HFFc6 (cell line): ENCODE measurements at places on chromosomes 11 and 22. TPM values are rescaled to one million over a fixed set of nuclear protein-coding genes. Genes with fewer than 3 reads are reported as not detected.

DNA sequence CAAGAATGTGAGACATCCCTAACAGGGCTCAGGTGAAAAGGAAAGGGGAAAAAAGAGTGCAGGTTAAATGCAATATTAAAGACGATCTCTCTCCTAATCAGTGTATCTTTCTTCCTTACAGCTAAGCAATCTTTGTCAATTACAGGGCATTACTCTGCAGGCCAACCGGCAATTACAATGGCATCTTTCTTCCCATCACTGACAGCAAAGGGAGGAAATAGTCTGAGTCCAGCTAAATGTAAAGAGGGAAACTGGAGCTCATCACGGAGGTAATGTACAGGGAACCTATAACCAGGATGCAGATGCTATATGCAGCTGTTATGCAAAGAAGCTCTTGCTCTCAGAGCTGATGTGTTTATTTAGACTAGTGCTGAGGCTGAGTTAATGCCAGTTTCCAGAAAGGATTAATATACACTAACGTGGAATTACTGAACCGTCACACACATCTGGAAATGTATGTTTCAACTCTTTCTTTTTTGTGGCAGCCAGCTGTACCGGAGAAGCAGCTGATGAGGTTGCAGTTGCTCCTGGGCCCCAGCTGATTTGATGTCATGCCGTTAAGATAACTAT, 121.6 kb downstream of the KIRREL3 start:
- DNase-seq = no peak

GRCh38 chr11:10500757-10501684, 40.0 kb downstream of the RNF141 start:
- DNase-seq = no peak

DNA sequence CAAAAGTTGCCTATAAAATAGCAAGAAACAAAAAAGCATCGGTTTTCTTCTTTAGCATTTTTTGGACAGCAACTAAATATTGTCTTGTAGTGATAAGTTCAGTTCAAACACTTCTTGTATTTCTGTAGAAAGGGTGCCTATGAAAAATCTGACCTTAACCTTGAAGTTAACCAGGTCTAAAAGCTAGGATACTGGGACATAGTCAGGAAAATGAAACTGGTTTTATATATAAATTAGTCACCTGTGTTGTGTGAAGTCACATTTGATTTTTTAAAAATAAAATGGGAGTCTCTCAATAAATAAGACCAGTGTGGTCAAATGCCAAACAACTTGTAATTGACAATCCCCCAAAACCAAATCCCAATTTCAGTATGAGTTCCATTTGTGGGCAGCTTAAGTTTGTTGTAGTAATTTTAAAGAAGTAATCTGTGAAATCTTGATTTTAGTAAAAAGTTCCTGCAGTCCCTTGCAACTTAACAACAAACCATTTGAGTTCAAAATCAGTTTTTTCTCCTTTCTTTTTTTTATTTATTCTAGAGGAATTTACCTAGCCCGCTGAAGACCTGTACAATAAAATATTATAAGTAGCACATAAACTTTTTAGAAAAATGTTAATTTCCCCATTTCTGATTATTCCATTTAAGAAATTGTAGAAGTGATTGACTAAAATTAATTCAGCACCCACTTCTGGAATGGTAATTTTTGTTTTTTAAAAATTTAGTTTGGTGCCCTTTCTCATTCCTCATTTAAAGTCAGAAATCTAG, 84.5 kb upstream of the PPARA start:
- DNase-seq = no peak

DNA sequence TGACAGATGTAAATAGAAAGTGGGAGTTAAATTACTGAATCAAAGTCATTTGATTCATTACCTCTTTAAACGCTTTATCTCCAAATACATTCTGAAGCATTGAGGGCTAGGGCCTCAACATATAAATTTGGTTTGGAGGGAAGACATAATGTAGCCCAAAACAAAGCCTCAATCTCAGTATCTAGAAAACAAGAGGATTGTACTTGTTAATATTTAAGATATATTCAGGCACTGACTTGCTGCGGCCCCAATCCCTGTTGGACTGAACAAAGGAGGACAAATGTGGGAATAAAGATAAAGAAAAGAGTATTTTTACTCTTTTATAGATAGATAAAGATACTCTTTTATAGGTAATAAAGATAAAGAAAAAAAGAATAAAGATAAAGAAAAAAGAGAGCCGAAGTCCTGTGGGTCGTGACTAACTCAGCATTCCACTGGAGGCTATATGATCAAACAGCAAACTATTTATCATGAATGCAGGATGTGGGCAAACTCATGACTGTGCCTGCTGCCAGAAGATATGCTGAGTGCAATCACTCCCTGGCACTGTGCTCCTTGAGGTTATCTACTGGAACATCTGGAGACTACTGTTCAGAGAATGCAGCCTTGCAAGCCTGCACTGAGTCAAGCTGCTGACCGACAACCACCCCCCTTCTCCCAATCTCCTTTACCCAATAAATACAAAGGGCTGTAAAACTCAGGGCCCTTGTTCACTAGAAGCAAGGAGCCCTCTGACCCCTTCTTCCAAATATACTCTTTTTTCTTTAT, 6.9 kb downstream of the OR10V1 start:
- peak; percentile 97 for DNase-seq

Gene CATSPERZ
- total RNA-seq = 0.31 TPM in 1 of 3 replicates, not detected in the others

GRCh38 chr11:35688023-35688422, 25.4 kb downstream of the TRIM44 start:
- DNase-seq = peak; percentile 6

Gene OR10A2
- total RNA-seq = not detected in 3 replicates

DNA sequence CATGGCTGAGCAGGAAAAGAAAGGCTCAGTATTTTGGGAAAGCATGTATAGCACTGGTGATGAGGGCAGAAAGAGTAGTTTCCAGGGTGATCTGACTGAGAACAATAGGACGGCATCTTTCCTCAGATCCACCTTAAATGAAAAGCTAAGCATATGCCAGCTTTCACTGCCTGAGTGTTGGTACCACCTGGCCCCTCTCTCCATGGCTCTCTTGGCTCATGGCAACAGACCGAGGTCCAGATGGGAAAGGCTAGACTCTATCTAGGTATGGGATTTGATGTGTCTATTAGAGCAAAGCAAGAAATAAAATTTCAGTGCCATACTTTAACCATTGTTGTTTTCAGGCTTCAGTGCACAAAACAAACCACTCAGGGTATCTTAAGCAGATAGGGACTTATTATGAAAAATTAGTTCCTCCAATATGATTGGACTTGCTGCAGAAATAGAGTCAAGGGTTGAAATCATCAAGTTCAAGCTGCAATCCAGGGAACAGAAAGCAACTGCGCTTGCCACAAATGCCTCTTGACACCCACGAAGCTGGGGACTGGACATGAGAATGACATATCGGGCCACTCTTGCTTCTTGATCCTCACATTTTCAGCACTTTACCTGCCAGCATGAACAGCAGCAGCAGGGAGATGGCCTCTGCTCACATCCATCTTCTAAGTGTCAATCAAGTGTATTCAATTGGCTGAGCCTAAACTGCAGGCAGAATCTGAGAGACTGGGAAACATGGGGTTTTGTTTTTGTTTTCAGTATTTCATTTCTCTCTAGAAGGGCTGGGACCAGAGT, 64.0 kb upstream of the SNX19 start:
- DNase-seq = no peak

DNA sequence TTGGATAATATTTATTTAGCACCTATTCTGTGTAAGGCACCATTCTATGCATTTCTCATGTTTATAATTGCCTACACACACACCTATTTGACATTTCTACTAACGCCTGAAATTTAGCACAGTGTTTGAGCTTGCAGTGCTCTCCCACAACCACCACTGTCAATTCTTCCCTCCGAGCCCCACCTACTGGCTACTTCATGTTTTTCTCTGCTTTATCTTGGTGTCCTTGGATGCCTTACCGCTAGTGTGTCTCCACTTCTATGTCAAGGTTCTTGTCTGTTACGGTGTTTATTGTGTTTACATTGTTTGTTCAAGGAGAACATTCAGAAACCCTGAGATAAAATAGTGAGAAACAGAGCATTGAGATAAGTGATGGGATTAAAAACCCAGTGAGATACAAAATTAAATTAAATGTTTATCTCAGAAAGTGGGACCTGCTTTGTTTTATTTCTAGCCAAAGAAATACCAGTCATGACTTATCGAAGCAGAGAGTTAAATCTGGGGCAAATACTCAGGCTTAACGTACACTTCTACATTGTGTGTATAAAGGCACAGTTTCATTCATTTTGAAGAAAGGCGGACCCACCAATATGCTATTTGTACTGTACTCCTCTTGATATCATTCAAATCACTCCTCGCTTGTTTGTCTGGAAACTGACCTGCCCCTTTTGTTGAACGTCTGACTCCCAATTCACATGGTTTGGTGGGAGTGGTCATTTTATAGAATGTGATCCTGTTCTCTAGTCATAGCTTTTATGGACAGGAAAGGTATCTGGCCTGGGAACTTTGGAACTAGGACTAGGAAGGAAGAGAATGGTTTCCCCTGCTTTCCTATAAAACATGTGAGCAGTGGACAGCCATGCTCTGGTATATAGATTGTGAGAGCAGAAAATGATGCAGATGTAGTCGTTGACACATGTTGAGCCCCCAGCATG, 39.2 kb upstream of the SLC36A4 start:
- DNase-seq = peak; percentile 54

DNA sequence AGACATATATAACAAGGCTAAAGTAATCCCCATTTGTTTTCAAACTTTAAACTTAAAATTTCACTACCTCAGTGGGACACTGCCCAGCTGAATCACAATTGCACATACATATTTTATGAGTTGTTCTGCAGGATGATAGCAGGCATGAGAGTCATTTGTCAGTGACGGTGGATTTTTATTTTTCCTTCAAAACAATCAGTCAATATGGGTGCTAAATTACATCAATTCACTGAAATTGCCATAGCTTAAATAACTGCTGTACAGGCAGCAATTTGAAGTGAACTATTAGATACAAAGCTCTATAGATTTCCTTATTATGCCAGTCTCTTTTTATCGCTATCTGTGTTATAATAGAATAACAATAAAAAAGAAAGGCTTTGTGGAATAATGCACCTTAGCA, 784.6 kb upstream of the ANO3 start:
- no peak for DNase-seq

GRCh38 chr11:68470304-68470811, 9.8 kb downstream of the PPP6R3 start:
- DNase-seq = no peak

GRCh38 chr22:44330188-44330743, 17.5 kb upstream of the SHISAL1 start:
- DNase-seq = no peak

DNA sequence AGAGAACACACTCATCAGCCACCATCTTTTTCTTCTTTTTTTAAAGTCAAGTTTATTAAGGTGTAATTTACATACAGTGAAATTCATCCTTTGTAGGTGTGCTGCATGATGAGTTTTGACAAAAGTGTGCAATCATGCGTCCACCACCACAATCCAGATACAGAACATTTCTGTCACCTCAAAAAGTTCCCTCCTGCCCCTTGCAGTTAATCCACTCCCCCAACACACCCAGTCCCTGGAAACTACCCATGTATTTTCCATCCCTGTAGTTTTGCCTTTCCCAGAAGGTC, 126.7 kb downstream of the HIPK3 start:
- DNase-seq = no peak

- DNase-seq = no peak
Measured at GRCh38 chr11:8971196-8971923, 7.1 kb upstream of the TMEM9B start.

- no peak for DNase-seq
Measured at GRCh38 chr11:115503083-115503885, 931 bp downstream of the CADM1 start.

Gene OR56A3
- total RNA-seq = not detected in 3 replicates

- peak; percentile 76 for DNase-seq
Measured at GRCh38 chr11:111565114-111565720, 24.7 kb downstream of the LAYN start.

Gene C11orf42
- not detected in 3 replicates for total RNA-seq

GRCh38 chr11:69884751-69885150, 65.5 kb upstream of the FGF3 start:
- no peak for DNase-seq

DNA sequence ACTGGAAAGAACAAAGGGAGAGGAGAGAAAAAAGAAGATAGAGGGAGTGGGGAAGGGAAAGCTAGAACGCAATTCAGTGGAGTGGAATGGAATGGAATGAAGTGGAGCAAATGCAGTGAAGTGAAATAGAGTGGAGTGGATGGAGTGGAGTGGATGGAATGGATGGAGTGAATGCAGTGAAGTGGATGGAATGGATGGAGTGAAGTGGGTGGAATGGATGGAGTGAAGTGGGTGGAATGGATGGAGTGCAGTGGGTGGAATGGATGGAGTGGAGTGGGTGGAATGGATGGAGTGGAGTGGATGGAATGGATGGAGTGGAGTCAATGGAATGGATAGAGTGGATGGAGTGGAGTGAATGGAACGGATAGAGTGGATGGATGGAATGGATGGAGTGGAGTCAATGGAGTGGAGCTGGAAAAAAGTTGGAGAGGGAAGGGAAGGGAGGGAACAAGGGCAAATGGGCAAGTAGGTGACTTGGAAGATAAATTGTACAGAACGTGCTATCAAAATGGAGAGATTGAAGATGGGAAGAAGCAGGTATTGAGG, 13.9 kb downstream of the IFITM10 start:
- DNase-seq = no peak

GRCh38 chr11:74221816-74222215, 50.7 kb downstream of the PPME1 start:
- no peak for DNase-seq

Gene OR52A1
- not detected in 3 replicates for total RNA-seq

Gene TMEM138
- total RNA-seq = 49.0 and 56.4 TPM in 2 replicates

GRCh38 chr11:127268932-127269331, 268.4 kb upstream of the KIRREL3 start:
- no peak for DNase-seq

GRCh38 chr22:25125693-25126357, 73.8 kb upstream of the CRYBB3 start:
- no peak for DNase-seq

DNA sequence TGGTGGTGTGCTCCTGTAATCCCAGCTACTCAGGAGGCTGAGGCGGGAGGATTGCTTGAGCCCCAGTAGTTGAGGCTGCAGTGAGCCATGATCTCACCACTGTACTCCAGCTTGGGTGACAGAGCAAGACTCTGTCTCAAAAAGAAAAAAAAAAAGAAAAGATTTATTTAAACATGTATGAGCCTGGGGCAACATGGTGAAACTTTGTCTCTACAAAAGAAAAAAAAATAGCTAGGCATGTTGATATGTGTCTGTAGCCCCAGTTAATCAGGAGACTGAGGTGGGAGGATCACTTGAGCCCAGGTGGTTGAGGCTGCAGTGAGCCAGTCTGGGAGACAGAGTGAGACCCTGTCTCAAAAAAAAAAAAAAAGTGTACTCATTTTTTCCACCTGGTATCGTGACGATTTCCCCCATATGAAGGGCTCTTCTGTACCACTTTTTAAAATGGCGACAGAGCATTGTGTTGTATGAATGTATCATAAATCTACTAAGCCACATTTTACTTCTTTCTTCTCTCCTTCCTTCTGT, 16.4 kb upstream of the KCTD14 start:
- no peak for DNase-seq

GRCh38 chr22:21714786-21715185, 20.8 kb downstream of the YPEL1 start:
- DNase-seq = no peak

GRCh38 chr11:9071692-9072091, 19.7 kb downstream of the SCUBE2 start:
- DNase-seq = no peak
